Sigmoid colon (tissue), 7 donors: ENCODE measurements at places on chromosomes 2 and 18. TPM values are rescaled to one million over a fixed set of nuclear protein-coding genes. Genes with fewer than 3 reads are reported as not detected.
A peak's percentile ranks its signal among the peaks of the same experiment; 100 is the strongest.

HAAO gene
- polyA plus RNA-seq, result 8.3 TPM

- no peak overlapping the region for H3K27ac ChIP-seq
- no peaks in the 10 kb centered on the region for H3K36me3 ChIP-seq
- no peaks in the 10 kb centered on the region for H3K27me3 ChIP-seq
- no peaks in the 10 kb centered on the region for H3K4me1 ChIP-seq
- H3K4me3 ChIP-seq, result no peak overlapping the region
These were observed 163.6 kb upstream of the ZNF516 start for GRCh38 chr18:76658627-76659026.

- H3K4me3 ChIP-seq, result no peak overlapping the region
- no peaks in the 10 kb centered on the region for H3K27me3 ChIP-seq
- H3K36me3 ChIP-seq, result no peaks in the 10 kb centered on the region
- no peak overlapping the region for H3K27ac ChIP-seq
- DNase-seq, result peak; percentile 80
- no peaks in the 10 kb centered on the region for H3K4me1 ChIP-seq
These were observed 82.0 kb downstream of the MREG start for GRCh38 chr2:215931256-215931903.

CMPK2 gene
- 26.1 TPM for polyA plus RNA-seq

DNA sequence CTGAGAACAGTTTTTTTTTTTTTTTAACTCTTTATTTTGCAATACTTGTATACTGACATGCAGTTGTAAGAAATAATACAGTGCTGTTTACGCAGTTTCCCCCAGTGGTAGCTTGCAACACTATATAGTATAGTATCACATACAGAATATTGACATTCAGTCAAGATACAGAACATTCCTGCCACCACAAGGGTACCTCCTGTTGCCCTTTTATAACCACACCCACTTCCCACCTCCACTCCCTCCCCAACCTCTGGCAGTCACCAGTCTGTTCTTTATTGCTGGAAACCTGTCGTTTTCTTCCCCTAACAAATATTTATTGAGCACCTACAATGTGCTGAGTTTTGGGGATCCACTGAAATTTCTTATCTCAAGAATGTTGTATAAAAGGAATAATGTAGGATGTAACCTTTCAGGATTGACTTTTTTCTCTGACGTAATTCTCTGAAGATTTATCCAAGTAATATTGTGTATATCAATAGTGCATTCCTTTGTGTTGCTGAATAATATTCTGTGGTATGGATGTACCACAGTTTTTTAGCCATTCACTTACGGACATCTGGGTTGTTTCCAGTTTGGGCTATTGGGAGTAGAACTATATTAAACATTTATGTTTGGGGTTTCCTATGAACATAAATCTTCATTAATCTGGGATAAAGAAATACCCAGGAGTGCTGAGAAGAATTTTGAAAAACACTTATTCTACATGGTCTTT lies 51.4 kb upstream of the EML6 start:
- H3K4me1 ChIP-seq, result no peaks in the 10 kb centered on the region
- H3K4me3 ChIP-seq, result no peak overlapping the region
- H3K27me3 ChIP-seq, result no peaks in the 10 kb centered on the region
- peak overlapping the region; percentile 78 for H3K27ac ChIP-seq
- peaks cover 19% of the 10 kb centered on the region for H3K36me3 ChIP-seq

SLC9A2 gene
- polyA plus RNA-seq, result 6.0 TPM

DNA sequence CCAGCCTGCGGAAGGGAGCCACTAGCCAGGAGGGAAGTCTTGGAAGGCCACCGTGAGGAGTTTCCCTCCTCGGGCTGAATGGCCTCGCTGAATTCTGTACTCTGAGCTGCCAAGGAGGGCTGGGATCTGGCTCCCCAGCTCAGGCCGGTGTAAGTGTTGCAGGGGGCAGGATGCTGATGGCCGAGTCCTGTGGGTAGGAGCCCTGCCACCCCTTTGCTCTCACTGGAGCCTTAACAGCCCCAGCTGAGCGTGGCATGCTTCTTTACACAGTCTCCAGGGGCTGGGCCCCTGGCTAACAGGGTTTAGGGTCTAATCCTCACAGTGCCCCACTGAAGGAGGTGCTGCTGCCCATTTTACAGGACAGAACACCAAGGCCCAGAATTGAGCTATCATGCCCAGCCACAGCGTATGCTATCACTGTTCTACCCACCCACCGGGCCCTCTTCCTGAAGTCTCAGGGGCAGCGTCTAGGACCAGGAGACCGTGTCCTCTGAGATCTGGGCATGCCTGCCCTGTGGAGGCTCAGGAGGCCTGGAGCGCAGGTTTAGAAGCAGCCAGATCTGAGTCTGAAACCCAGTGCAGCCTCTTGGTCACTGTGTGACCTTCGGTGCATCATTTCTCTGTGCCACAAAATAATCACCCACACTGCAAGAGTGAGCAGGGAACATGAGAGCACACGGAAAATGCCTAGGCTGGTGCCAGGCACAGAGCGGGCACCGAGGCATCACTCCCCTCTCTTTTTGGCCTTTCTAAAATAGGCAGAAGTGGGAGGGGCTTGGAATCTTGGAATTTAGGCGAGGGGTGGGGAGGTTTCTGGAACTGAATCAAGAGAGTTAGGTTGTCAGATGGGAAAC lies 42.9 kb downstream of the TMEM37 start:
- no peak overlapping the region for H3K27ac ChIP-seq
- H3K4me3 ChIP-seq, result no peak overlapping the region
- H3K27me3 ChIP-seq, result peaks cover 9% of the 10 kb centered on the region
